ENCODE measurements at places on chromosomes 7 and 10.

- DNase-seq = no peak
Measured at GRCh38 chr10:38007991-38008390, 2.5 kb upstream of the ZNF33A start.

DNA sequence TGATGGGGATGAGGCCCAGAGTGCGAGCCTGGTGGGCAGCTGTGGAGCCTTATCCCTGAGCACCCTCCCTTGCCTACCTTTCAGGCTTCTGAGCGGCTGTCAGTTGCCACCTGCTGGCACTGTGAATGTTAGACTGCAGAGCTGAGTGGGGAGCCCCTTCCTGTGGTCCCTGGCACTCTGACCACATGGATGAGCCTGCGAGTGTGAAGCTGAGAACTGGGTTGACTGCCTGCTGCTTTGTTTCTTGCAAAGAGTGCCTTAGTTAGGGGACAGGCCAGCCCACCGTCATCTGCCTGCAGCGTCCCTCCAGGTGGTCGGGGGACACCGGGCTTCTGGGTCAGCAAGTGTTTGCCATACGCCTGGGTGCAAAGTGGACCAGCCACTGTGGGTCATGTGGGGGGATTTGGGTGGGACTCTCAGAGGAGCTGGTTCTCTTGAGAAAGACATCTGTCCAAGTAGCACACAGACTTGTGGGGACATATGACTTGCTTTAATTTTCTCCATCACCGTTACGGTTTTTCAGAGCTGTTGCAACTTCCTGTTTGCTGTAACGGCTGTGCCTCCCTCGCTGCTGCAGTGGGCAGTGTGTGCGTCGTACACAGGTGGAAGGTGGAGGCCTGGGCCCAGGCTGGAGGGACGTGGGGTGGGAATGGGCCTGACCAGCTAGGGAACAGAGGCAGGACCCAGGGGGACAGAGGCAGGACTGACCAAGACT, 13.7 kb downstream of the INPP5A start:
- no peak for DNase-seq

DNA sequence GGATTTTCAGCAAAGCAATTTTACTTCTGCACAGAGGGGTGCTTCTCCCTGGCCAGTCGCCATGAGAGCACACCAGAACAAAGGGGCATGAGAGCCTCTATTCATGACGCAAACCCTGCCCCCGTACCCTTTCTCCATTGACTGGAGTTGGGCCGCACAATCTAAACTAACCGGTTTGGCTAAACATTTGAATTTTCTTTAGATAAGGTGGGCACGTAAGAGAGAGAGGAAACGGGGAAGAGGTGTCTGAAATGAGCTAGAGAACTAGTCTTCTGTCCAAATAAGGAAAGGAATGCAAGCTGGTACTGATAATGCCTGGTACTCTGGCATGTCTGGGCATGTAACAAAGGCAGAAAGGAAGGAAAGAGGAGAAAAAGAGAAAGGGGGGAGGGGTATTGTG, 13.2 kb upstream of the SCIN start:
- DNase-seq = no peak

GRCh38 chr7:93442478-93443224, 131.9 kb downstream of the CALCR start:
- DNase-seq = peak; percentile 3

- DNase-seq = no peak
Measured at GRCh38 chr10:124059551-124059950, 33.8 kb downstream of the CHST15 start.

DNA sequence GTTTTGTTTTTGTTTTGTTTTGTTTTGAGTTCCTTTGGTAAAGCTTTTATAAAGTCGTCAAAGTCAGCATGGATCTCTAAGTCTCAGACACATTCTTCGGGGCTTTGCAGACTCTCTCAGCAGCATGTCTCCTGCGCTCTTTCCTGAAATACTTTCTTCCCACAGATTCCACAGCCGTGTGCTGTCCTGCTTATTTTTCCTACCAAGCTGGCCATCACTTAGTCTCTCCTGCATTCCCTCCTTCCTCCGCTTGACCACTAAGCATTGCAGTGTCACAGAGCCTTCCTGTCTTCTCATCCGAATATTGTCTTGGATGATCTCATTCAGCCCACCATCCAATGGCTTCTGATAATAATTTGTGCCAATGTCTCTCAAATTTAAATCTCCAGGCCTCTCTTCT, 434.3 kb upstream of the C7orf33 start:
- no peak for DNase-seq

DNA sequence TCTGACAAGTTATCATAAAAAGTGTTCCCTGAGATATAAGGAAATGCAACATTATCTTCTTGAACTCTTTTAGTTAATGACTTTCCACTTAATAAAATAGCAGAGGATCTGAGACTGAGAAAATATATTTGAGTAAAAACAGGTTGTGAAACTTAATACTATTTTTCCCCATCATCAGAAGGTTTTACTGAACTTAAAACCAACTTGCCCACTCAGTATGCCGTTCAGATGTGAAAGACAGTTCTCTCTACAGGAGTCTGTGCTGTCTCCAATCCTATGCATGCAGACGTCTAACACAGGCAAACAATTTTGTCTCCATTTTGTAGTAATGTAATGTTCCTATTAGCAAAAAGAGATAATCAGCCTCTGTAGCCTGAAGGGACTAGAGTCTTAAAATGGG, 38.2 kb upstream of the CYP2C18 start:
- peak; percentile 13 for DNase-seq

DNA sequence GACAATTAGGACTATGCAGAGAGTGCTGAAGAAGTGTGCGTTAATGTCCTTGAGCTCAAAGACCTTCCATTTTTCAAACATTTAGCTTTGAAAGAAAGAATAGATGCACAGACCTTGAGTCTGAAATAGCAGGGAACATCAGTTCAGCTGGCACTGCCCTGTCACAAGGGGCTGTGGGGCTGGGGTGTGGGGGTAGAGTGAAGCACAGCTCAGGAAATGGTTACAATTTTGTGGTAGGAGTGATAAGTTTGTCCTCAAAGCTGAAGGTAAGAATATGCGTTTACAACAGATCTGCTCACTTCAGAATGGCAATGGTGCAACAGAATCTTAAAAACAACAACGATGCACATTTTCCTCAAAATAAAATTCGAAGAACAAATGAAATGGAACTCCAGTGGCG, 33.6 kb downstream of the SMKR1 start:
- no peak for DNase-seq

DNA sequence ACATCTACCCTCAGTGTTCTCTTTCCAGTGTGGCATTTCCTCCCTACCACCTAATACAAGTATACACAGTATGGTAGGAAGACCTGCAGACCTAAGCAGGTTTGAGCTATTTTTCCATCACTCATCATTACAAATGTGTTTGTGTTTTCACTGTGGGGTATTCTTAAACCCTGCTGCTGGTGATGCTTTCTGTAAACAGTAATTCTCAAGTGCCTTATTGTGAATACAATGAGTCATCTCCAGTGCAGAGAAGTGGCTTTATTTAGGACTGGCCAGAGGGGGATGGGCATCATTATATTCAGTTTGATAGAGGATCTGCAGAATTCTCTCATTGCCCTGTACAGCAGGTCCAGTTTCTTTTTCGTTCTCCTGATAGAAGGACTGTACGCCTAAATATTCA, 63.7 kb downstream of the GRM8 start:
- DNase-seq = no peak

DNA sequence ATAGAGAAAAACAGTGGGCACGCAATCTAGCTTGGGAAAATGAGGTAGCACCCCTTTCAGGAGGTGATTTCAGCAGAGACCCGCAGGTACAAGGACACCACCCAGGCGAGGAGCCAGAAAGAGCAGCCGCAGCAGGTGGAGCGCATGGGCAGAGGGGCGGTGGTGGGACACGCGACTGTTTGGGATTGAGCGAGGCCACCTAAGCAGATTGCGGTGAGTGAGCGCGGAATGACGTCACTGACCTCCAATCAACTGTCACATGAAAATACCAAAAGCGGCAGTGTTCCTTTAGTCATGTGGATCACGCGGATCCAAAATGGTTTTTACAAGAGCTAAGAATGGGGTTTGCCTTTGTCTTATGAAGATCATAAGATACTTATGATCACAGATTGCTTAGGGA, 40.2 kb upstream of the SLC26A3 start:
- no peak for DNase-seq

- no peak for DNase-seq
Measured at GRCh38 chr7:135584362-135585353, 26.9 kb downstream of the NUP205 start.

- DNase-seq = no peak
Measured at GRCh38 chr7:50145801-50146338, 52.8 kb upstream of the ZPBP start.

DNA sequence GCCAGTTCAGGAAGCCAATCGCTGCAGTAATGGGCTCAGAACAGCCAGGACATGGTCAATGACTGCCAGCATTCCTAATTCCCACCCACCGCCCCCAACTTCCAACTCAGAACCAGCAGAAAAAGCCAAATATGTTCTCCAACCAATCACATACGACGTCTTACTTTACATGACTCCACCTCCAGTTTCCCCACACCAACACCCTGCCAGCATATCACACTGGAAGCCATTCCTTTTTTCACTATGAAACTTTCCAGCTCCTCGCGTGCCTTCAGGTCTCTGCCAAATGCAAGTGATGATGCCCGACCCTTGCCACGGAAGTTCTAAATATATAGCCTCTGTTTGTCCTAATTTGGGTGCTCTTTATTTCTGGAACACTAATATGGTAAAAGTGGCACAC, 12.5 kb downstream of the NPS start:
- DNase-seq = no peak

DNA sequence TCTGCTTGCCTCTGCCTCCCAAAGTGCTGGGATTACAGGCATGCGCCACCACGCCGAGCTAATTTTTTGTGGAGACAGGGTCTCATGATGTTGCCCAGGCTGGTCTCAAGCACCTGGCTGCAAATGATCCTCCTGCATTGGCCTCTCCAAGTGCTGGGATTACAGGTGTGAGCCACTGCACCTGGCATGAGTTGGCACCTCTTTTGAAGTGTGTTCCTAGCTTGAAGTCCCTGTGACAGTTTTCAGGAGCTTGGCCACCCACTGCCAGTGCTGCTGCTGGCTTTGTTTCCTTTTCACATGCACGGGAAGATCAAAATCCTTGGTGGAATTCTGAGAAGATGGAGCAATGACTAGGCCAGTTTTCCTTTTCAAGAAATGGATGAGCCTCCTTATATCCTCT, 126.3 kb downstream of the NRP1 start:
- no peak for DNase-seq

- no peak for DNase-seq
Measured at GRCh38 chr10:124754227-124754626, 10.0 kb upstream of the FAM53B start.

DNA sequence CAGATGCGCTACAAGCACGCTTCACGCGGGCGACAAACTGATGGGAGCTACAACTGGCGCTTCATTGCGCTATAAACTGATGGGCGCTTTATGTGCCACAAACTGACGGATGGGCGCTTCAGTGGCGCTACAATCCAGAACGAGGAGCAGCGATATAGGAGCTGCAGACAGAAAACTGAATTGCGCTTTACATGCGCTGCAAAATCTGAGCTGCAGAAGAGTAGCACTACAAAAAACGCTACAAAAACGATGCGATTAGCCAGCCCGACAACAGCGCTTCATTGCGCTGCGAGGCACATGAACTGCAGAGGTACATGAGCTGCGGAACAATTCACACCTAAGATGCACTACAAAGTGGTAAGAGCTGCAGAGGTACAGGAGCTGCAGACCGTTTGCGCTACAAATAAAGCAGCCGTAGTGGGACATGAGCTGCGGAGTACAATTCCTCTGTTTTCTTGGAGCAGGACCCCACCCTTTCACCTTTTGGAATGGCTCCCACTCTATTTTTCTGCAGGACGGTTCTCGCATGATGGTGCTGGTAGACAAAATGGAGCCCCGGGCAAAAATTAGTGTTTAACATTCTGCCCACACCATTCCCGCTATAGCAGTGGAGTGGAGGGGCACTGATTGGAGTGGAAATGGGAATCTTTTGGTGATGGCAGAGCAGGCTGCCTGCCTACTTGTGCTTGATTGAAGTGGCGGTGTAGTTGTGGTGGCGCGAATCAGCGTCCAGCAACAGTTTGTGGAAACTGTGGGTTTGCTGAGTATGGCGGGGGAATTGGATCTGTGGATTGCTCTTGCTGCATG, 1.2 kb upstream of the SGCE start:
- DNase-seq = no peak

DNA sequence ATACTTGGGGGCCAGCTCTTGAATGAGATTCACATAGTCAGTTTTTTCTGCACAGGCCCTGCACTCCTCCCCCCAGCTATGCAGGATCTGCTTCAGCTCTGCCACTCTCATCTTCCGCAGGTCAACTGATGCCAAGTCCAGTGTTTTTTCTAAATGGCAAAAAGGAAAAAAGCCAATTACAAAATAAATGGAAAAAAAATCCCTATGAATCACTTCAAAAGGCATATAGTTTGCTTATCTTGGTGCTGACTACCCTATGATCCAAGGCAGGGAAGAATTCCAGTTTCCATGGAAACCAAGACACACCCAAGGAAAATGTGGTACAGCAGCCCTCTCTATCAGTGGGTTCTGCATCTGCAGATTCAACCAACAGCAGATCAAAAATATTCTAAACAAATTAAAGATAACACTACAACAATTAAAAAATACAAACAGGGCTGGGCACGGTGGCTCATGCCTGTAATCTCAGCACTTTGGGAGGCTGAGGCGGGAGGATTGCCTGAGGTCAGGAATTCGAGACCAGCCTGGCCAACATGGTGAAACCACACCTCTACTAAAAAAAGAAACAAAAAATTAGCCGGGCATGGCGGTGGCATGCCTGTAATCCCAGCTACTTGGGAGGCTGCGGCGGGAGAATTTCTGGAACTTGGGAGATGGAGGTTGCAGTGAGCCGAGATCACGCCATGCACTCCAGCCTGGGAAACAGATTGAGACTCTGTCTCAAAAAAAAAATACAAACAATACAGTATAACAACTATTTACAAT, 17.6 kb downstream of the CDNF start:
- DNase-seq = no peak

GRCh38 chr10:103845972-103846371, 9.4 kb downstream of the SH3PXD2A start:
- DNase-seq = no peak

- DNase-seq = no peak
Measured at GRCh38 chr10:101651336-101651735, 43.6 kb downstream of the FBXW4 start.

- DNase-seq = no peak
Measured at GRCh38 chr7:55131142-55131929, 112.5 kb downstream of the EGFR start.

DNA sequence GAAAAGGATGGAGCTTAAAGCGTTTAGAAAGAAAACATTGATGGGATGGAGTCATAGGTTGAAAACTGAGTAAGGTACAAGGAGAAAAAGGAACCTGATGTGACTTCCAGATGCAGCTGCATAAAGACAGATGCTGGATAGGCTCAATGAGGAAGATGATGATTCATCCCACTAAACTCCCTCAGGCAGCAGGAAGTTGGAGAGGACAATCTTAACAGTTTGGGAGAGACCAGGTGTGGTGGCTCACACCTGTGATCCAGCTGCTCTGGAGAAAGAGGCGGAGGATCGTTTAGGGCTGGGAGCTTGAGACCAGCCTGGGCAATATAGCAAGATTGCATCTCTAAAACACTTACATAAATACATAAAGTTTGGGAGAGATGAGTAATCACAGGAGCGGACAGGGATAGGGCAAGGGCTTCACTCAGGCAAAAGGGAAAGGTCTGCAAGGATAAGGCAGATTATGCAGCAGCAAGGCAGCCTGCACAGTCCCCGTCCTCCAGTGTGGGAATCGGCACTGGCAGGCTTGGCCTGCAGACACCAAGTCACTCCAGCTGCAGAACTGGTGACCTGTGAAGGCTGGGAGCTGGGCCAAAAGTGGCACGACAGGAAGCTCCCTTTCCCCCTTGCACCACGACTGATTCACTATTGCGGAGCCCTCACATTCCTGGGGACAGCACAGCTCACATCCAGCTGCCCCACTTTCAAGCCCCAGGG, 438.5 kb downstream of the GRID1 start:
- DNase-seq = no peak

GRCh38 chr7:1114505-1114904, 26.6 kb downstream of the GPER1 start:
- DNase-seq = no peak
